ENCODE measurements at places on chromosomes 4 and X.

GRCh38 chr4:52984462-52984881 is 122.4 kb downstream of the RASL11B start:
- no peak for DNase-seq

DNA sequence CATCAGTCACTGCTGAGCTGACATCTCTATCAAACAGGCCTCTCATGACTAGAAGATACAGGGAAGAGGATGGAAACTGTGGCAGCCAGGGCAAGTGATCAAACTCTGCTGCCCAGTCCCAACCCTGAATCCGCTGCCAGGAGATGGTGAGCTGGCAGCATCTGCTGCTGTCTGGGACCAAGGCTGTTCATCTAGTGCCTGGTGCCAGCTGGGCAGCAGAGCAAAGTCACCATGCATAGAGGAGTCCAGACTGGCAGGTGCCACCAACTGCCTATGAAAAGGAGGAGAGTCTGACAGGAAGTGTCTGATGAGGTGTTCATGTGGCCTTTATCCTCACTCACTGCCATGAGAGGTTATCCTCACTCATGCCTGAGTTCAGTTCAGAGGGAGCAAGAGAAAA is 518.9 kb downstream of the MID1IP1 start:
- DNase-seq, result no peak

- no peak for DNase-seq
Measured at GRCh38 chr4:40395166-40395900, 60.2 kb downstream of the CHRNA9 start.

DNA sequence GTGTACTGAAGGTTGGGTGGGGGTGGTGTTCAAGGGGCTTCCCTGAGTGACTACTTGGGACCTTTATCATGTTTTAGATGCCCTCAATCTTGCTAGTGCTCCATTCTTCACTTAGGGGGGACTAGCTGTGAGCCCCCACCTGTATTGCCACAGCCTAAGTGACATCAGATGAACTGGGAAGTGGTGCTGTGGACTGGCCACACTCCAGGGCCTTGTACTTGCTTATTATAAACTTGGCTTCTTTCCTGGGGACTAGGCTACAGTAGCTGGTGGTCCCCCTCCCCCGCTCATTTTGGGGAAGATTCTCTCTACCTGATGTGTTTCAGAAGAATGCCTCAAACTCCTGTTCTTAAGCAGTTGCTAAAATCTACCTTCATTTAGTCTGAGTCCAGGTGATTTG is 46.7 kb upstream of the WDR1 start:
- DNase-seq, result no peak

DNA sequence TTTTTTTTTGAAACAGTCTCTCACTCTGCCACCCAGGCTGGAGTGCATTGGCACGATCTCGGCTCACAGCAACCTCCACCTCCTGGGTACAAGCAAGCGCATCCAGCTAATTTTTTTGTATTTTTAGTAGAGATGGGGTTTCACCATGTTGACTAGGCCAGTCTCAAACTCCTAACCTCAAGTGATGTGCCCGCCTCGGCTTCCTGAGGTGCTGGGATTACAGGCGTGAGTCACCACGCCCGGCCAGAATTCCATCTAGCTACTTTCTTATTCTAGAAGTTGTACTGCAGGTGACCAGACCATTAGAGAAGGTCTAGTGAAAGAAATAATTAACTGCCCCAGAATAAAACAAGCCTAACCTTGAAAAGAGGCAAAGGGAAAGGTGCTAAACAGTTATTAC is 2.3 kb downstream of the LRBA start:
- no peak for DNase-seq

DNA sequence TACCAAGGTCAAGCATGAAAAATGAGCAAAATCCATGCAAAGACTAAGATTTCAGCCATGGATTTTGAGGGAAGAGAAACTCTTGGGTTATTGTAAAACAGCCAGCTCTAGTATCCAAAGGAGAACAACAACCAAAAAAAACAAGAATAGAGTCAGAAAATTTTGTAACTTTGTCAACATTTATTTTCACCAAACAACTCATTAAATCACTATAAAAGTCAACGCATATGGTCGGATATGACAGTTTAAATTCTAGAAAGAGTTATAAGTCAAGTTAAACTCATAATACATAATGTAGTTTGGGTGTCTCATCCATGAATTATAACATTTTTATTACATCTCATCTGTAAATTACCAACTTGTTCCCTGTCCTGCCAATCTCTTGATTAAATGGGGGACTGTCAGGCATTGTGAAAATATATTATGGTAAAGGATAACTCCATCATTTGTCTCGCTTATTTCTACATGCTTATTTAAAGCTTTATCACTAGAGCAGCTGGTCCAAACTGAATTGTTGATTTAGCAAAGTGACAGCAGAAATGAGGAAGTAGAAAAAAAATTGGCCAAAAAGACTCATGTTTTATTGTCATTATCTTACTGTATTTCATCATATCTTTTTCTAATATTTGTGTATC is 224.8 kb upstream of the NOCT start:
- no peak for DNase-seq

GRCh38 chr4:53559021-53559620 is 32.2 kb downstream of the LNX1 start:
- DNase-seq, result no peak

- DNase-seq, result no peak
Measured at GRCh38 chr4:25031077-25031621, 403 bp upstream of the LGI2 start.

DNA sequence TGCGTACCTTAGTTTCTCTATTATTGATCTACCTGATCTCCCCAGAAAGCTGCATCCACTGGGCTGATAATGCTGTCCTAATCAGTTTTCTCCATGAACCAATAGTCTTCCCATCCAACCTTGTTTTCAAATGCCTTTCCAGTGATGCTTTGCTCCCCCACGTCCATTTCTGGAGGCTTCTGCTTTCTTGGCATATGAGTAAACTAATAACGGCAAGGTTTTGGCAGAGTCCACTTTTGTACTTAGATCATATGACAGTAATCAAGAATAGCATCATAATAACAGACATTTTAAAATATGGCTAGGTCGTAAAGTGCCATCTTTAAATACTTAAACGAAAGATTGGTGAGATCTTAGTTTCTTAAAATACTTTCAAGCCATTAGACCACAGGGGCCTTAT is 38.4 kb upstream of the FAM9B start:
- no peak for DNase-seq
